ENCODE measurements at places on chromosomes 12 and 14.

- no peak for DNase-seq
These were observed 39.3 kb downstream of the CCDC177 start for GRCh38 chr14:69535230-69535848.

DNA sequence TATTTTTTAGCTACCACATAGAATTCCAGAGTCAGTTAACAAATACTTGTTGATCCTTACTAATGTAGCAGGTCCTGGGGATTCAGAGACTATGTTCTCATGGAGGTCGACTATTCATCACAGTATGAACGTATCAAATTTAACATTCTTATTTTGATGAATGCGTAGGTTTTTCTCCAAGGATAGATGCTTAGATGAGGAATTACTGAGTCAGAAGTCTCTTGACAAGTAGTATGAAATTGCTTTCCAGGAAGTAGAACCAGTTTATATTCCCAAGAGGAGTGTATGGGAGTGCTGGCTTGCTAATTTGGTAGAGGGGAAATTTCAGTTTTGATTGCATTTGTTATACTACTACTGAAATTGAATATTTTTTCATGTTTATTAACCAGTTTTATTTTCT, 42.8 kb upstream of the CRADD start:
- DNase-seq = no peak

DNA sequence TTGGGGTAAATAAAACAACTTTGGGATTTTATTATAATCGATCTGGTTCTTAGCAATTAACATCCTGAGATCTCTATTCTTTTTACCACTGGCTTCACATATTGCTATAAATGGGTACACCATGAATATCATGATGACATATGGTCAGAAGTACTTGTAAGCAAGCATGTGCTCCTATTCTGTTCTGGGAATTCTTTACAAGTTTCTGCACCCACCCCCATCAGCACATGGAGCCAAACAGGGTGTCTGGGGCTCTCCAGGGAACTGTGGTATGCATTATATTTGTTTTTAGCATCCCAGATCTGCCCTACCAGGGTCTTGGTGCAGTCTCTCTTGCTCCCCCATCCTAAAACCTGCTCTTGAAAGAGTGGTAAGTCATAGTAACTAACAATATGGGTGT, 31.3 kb downstream of the DMAC2L start:
- DNase-seq = no peak

DNA sequence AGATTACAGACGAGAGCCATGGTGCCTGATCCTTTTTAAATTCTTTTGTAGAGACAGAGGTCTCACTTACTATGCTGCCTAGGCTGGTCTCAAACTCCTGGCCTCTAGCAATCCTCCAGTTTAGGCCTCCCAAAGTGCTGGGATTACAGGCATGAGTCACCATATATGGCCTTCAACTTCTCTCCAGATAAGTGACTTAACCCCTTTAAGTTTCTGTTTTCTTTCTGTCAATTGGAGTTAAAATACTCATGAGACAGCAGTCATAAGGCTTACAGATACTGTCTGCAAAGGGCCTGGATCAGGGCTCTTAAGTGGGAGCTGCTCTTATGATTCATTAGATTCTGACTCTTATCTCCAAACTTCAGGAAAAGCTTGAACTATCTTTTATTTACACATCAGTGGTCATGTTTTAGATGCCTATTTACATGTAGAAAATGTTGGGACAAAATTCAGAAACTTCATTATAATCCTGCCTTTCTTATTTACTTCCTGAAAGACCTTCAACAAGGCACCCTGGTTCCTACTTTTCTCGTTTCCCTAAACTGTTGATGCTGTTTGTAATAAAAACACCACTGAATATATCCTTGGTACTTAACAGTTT, 271.5 kb upstream of the TBX3 start:
- no peak for DNase-seq

GRCh38 chr14:92466059-92466458, 47.5 kb upstream of the RIN3 start:
- DNase-seq = no peak

- DNase-seq = no peak
These were observed 149.5 kb downstream of the ETV6 start for GRCh38 chr12:11798856-11799501.

- no peak for DNase-seq
These were observed 187.5 kb downstream of the ATXN7L3B start for GRCh38 chr12:74725154-74725553.

DNA sequence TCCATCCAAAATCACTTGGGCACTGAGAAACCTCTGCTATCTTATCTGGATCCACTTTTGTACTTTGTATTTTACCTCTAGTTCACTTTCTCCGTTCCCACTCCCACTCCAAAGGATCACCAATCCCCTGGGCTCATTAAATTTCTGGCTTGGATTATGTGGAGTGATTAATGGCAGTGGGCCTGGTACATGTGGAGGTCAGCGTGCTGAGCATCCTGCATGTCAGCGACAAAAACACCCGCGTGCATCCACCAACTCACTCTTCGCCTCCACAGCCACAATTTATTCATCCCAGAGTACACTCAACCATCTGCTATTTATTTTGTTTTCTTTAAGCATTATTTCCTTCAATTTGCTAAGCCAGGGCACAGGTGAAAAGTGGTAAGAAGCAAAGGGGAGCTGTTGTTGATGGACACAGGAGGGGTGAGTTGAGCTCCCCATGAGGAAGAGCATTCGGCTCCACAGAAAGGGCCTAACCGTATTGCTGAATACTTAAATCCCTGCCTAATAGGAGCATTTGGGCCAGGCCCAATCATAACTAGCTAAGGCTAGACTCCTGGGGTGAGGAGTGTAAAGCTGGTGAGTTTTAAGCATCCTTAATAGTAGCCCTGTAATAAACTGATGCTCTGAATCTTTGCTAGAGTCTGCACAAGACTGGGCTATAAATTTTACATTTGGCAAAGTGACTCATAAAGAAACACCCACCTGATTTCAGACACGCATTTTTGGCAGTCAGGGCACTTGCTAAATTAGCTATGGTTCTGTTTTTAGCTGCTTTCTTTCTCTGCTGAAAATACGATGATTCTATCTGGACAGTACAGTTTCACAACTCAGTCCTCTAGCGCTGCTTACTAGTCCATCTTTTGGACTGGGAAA, 137.8 kb downstream of the SLC25A21 start:
- no peak for DNase-seq

DNA sequence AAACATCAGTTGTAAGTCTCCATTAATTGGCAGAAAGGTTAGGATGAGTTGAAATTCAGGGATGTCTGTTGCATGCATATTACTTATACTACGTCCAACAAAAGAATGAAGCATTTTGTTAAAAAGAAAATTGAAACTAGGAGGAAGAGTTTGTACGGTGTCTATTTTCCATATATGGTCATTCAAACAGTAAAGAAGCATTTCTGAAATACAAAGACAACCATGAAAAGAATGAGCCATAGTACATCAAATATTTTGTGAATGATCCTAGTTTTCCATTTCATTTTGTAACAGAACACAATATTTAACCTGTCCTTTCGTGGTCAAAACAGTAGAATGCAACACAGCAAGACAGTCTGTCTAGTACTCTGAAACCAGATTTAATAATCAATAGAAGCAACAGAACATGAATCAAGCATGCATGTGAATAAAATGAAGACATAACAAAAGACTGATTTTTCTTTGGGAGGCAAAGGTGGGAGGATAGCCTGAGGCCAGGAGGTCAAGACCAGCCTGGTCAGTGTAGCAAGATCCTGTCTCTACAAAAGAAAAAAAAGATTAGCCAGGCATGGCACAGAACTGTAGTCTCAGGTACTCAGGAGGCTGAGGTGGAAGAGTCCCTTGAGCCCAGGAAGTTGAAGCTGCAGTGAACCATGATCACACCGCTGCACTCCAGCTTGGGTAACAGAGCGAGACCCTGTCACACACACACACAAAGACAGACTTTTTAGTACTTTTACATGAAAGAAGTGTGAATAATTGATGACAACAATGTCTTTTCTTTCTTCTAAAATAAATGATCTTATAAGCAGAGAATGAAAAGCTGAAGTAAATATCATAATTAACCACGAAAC, 156.0 kb downstream of the LRIG3 start:
- no peak for DNase-seq

Data from NK-92 treated with Interleukin-12 subunit alpha and Interleukin-12 subunit beta, amount 100 ng/mL, for 24 hours (cell line).